Mammary epithelial cell (primary cell): ENCODE measurements at places on chromosomes 6 and 20. TPM values are rescaled to one million over a fixed set of nuclear protein-coding genes. Genes with fewer than 3 reads are reported as not detected.

NR2E1 gene
- total RNA-seq, result 0.14 and 0.24 TPM in 2 replicates

ENPP4 gene
- total RNA-seq, result 4.0 TPM

SLC22A16 gene
- total RNA-seq, result under 0.01 TPM

HLA-DMB gene
- total RNA-seq, result not detected in 2 replicates

LY6G6F gene
- not detected for total RNA-seq

PRSS35 gene
- total RNA-seq, result not detected in 2 replicates

C20orf202 gene
- total RNA-seq, result not detected

CLPSL1 gene
- not detected in 2 replicates for total RNA-seq

KIZ gene
- 56.1 and 65.4 TPM in 2 replicates for total RNA-seq

SIM1 gene
- under 0.01 TPM for total RNA-seq

FERMT1 gene
- total RNA-seq, result 34.8 TPM

ABCC10 gene
- 35.0 and 39.9 TPM in 2 replicates for total RNA-seq

GATA5 gene
- not detected in 2 replicates for total RNA-seq

SULF2 gene
- total RNA-seq, result 188 and 276 TPM in 2 replicates
